ENCODE measurements at places on chromosomes 5 and 9.

- DNase-seq = no peak
Observed at GRCh38 chr9:98465799-98466198, 210.3 kb upstream of the TBC1D2 start.

DNA sequence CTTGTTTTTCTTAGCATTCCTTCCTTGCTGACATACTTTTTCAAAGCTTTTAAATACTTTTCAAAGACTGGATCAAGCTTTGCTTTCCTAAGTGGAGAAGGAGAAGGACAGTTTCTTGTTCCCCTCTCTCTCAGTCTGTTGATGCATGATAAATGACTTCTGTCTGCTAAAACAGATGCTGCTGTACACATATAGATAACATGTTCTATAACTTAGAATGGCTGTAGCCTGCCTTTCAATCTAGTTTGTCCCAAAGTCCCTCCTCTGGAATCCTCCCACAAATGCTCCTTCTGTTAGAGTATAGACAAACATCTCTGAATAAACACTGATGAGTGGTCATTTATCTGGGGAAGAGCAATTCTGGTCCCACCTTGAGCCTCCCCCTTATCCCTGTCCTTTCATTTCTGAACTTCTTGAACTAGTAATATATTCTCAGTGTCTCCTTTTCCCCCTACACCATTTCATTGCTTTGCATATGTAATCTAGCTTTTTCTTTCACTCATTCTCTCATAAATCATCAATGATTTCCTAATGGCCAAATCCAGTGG lies 5.4 kb upstream of the HEMGN start:
- DNase-seq = no peak

- DNase-seq = no peak
Observed at GRCh38 chr9:37220971-37221370, 100.6 kb downstream of the ZCCHC7 start.

DNA sequence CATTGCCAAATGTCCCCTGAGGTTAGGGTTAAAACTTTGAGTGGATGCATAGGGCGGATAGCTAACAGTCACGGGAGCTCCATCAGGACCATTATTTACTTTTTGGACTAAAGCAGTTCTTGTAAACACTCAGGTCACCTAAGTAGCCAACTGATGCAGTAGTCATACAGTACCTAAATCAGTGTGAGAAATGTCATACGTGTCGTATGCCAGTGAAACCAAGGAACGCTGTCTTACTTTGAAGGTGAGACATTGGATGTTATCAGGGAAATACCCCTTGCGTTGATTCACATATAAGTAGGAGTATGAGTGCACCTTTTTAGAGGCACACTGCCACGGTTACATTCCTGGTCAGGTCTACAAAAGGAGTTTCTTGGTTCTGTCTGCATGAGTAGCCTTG lies 101.9 kb downstream of the LNPEP start:
- DNase-seq = no peak

DNA sequence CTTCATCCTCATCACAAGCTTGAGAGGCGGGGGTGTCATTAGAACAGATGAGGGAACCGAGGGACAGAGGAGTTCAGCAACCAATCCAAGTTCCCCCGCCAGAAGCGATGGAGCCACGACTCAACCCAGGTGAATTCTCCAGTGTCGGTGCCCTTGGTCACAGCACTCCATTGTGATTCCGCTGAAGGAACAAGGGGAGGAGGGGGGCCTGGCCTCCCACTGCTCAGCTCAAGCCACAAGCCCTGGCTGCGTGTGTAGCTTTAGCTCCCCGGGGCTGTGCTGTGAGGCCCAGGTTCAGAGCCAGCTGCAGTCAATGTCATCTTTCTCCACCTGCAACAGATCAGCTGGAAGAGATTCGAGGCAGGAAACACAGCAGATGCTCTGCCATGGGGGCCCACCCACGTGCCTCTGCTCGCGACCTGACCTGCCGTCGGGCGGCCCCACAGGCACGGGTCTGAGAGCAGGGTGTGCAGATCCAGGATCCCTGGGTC lies 72.6 kb downstream of the GTF3C4 start:
- no peak for DNase-seq

GRCh38 chr5:128378196-128378595 lies 159.8 kb downstream of the FBN2 start:
- DNase-seq = no peak

Data from stimulated activated CD8-positive, alpha-beta memory T cell treated with anti-CD3 and anti-CD28 coated beads, Interleukin-12 subunit alpha, Interleukin-12 subunit beta, amount 100 ng/mL, for 1 hour (primary cell).